Endodermal cell (in vitro differentiated cells): ENCODE measurements at places on chromosomes 5 and 9. TPM values are rescaled to one million over a fixed set of nuclear protein-coding genes. Genes with fewer than 3 reads are reported as not detected.

GRCh38 chr5:151058891-151059489, 21.8 kb downstream of the TNIP1 start:
- H3K4me3 ChIP-seq: no peak overlapping the region
- H3K27me3 ChIP-seq: no peaks in the 10 kb centered on the region
- no peaks in the 10 kb centered on the region for H3K4me1 ChIP-seq
- H3K27ac ChIP-seq: no peak overlapping the region

- peaks cover 5% of the 10 kb centered on the region for H3K4me1 ChIP-seq
- H3K36me3 ChIP-seq: no peaks in the 10 kb centered on the region
Observed at GRCh38 chr5:41878643-41879478, 8.6 kb upstream of the OXCT1 start.

DNA sequence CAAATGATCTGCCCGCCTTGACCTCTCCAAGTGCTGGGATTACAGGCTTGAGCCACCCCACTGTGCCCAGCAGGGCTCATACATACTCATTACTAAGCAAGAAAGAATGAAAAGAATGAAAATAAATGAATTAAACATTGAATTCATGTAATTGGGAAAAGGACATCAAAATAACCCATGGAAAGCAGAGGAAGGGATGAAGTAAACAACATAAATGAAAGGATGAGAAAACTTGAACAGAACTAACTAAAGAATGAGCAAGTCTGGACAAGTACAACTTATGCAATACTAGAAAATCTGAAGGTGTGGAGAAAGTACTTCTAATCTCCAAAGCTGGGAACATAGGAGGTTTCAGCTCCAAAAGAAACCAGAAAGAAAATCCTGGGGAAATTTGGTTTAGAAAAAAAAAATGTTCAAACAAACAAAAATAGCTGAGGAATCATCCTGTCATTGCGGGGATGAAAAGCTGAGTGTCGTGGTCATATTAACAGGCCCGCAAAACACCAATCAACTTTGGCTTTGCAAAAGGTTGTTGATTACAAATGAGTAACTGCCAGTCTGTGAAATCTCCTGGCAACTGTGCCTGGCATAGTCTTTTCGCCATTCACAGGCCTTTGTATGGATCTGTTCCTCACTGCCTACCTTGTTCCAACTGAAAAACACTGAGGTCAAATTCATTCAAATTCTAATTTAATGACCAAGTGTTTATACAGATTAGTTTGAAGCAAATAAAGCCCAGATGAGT, 2.3 kb upstream of the AK3 start:
- DNase-seq: peak; percentile 71
- peaks cover 4% of the 10 kb centered on the region for H3K4me1 ChIP-seq
- H3K36me3 ChIP-seq: no peaks in the 10 kb centered on the region
- no peaks in the 10 kb centered on the region for H3K27me3 ChIP-seq
- no peak overlapping the region for H3K27ac ChIP-seq

- no peak for DNase-seq
- H3K27ac ChIP-seq: no peak overlapping the region
- H3K36me3 ChIP-seq: peaks cover 34% of the 10 kb centered on the region
- no peaks in the 10 kb centered on the region for H3K4me1 ChIP-seq
Observed at GRCh38 chr5:172445866-172446265, 8.5 kb downstream of the SH3PXD2B start.

GRCh38 chr5:55070968-55071367, 31.5 kb upstream of the GZMA start:
- H3K36me3 ChIP-seq: no peaks in the 10 kb centered on the region
- H3K27ac ChIP-seq: no peak overlapping the region
- no peak for DNase-seq
- H3K4me3 ChIP-seq: no peak overlapping the region

- H3K27me3 ChIP-seq: no peaks in the 10 kb centered on the region
- H3K27ac ChIP-seq: no peak overlapping the region
- H3K36me3 ChIP-seq: no peaks in the 10 kb centered on the region
- peak; percentile 66 for DNase-seq
- no peak overlapping the region for H3K4me3 ChIP-seq
Observed at GRCh38 chr5:129135633-129136032, 41.1 kb downstream of the ISOC1 start.

DNA sequence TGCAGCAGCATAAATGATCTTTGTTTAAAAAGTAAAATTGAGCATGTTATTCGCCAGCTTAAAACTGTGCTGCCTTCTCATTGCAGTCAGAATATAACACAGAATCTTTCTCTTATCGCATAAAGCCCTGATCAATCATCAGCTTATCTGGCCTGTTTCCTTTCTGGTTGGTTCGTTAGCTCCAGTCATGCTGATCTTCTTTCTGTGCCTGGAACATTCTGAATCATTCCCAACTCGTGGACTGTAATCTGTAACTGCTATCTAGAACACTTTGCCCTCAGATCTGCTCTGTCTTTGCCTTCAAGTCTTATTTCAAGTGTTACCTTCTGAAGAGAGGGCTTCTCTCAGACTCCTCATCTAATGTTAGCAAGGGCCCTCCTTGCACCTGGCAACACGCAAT, 11.9 kb upstream of the FER start:
- no peaks in the 10 kb centered on the region for H3K36me3 ChIP-seq
- no peaks in the 10 kb centered on the region for H3K4me1 ChIP-seq
- H3K27me3 ChIP-seq: no peaks in the 10 kb centered on the region
- DNase-seq: no peak
- H3K27ac ChIP-seq: no peak overlapping the region

- no peak overlapping the region for H3K4me3 ChIP-seq
- H3K27me3 ChIP-seq: no peaks in the 10 kb centered on the region
Observed at GRCh38 chr9:123611226-123611625, 255.2 kb downstream of the CRB2 start.

- no peak for DNase-seq
- H3K27me3 ChIP-seq: no peaks in the 10 kb centered on the region
- no peak overlapping the region for H3K27ac ChIP-seq
- no peaks in the 10 kb centered on the region for H3K36me3 ChIP-seq
- H3K4me3 ChIP-seq: no peak overlapping the region
Observed at GRCh38 chr5:126104951-126105350, 318.3 kb upstream of the GRAMD2B start.

DNA sequence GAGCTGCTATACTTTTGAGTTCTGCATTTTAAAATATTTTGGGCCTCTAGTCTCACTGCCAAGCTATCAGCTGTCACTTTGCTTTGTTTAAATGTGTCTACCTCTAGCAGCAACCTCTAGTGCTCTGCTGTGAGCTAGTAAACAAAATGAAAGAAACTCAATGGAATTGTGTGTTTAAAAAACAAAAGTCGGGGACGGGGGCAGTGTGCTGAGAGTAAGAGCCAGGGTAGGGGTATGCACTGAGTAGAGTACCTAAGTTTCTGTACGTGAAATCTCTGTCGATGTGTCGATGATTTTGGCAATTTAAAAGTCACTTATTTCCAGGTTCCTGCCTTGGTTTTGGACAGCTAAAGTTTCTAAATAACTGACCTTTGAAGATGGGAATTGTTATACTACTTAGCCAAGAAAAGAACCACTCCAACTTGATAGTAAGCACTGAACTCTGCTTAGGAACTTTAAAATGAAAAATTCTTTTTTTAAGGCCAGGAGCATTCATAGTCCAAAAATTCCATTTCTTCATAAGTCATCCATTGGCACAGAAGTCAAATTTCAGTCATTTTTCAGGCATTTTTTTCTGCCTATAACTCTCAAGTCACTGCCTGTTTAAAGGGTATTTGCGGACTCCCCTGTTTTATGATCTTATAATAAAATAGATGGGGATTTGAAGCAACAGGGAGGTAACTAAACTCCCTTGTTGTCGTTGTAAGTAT, 111.5 kb downstream of the SAXO1 start:
- no peak overlapping the region for H3K27ac ChIP-seq
- no peak overlapping the region for H3K4me3 ChIP-seq
- H3K4me1 ChIP-seq: no peaks in the 10 kb centered on the region
- DNase-seq: no peak

GRCh38 chr9:121735065-121735792, 83.8 kb downstream of the DAB2IP start:
- H3K4me3 ChIP-seq: no peak overlapping the region
- no peak overlapping the region for H3K27ac ChIP-seq
- no peaks in the 10 kb centered on the region for H3K36me3 ChIP-seq
- H3K4me1 ChIP-seq: peaks cover 4% of the 10 kb centered on the region
- DNase-seq: peak; percentile 93
- no peaks in the 10 kb centered on the region for H3K27me3 ChIP-seq

GRCh38 chr9:36888551-36888950, 145.5 kb downstream of the PAX5 start:
- no peak overlapping the region for H3K27ac ChIP-seq
- peaks cover 70% of the 10 kb centered on the region for H3K27me3 ChIP-seq
- no peak overlapping the region for H3K4me3 ChIP-seq
- H3K36me3 ChIP-seq: no peaks in the 10 kb centered on the region
- H3K4me1 ChIP-seq: peaks cover 15% of the 10 kb centered on the region

GRCh38 chr9:37944671-37945481, 40.9 kb upstream of the SLC25A51 start:
- no peak overlapping the region for H3K27ac ChIP-seq
- no peaks in the 10 kb centered on the region for H3K4me1 ChIP-seq
- no peak overlapping the region for H3K4me3 ChIP-seq
- peak; percentile 72 for DNase-seq

DNA sequence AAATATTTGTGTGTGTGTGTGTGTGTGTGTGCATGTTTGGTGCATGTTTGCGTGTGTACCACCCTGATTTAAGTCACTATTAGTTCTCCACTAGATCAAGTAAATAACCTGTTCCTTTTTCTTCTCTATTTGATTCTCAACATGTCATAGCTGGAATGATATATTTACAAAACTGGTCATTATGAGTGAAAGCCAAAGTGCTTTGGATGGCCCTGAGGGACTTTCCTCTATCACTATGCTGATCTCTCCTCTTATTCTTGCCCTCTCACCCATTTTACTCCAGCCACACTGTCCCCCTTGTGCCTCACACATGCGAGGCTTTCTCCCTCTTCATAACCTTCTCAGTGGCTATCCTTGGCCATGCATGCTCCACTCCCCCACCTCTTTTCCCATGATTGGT, 144.6 kb upstream of the NMUR2 start:
- no peak for DNase-seq
- H3K4me1 ChIP-seq: no peaks in the 10 kb centered on the region
- H3K36me3 ChIP-seq: no peaks in the 10 kb centered on the region
- no peak overlapping the region for H3K4me3 ChIP-seq

DNA sequence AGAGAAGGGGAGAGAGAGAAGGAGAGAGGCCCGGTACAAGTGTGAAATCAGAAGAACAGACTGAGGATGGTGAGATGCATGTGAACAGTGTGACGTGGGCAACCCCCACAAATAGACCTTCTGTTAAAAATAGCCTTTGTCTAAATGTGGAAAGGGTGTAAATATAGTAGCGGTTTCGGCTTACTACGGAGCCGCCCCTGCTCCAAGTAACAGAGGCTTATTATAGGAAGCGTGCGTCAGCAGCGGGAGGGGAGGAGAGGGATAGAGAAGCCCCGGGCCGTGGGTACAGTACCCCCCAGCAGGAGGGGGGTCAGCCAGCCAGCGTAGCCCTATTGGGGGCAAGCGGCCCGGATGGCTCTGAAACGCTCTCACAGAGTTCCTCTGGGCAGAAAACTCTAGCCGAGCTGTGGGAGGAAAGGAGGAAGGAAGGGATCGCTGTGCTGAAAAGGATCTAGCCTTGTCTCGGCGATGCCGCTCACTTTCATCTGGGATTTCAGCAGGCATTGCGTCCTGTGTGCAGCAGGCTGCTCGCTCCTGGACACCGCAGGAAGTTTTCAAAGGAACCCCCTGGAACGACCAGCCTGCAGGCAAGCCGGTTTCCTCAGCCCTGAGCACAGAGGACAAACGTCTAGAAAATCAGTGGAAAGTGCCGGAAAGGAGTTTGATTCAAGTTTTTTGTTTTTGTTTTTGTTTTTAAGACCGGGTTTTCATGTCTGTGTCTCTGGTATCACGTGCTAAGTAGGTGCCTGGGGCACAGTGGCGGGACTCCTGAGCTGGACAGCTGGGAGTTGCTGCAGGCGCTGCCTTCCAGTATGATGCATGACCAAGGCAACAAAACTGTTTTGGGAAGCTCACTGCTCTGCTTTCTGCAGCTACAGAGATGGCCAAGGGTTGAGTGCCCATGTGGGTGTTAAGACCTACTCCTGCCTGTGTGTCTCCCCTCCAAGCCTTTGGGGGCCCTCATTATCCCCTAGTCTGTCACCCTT, 146.6 kb downstream of the SEC61B start:
- DNase-seq: no peak
- H3K27me3 ChIP-seq: no peaks in the 10 kb centered on the region
- H3K4me3 ChIP-seq: no peak overlapping the region

GRCh38 chr5:72145348-72145747, 38.1 kb downstream of the MAP1B start:
- DNase-seq: no peak
- no peaks in the 10 kb centered on the region for H3K4me1 ChIP-seq

- no peak overlapping the region for H3K4me3 ChIP-seq
- no peaks in the 10 kb centered on the region for H3K4me1 ChIP-seq
- no peaks in the 10 kb centered on the region for H3K36me3 ChIP-seq
- H3K27ac ChIP-seq: no peak overlapping the region
Observed at GRCh38 chr5:105885266-105885665, 1785.5 kb downstream of the EFNA5 start.

DNA sequence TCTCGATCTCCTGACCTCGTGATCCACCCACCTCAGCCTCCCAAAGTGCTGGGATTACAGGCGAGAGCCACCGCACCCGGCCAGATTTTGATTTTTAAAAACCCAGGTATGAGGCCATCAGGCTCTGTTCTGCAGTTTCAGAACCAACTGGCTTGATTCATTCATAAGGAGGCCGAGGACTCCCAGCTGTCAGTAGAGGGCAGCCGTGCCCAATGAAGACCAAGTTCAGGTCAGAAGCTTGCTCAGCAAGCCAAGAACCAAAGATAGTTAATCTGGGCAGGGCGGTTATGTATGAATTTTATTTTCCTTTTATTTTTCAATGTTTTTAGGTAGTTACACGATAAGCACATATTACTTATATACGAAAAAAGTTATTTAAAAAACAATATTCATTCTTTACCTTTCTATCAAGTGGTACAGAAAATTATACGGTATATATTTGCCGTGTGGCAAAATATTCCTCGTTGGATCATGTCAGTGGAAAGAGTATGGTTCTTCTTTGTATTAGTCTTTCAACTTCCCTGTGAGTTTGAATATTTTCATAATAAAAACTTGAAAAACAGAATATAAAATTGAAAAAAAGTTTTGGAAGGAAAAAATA, 18.0 kb downstream of the MGAT1 start:
- no peak overlapping the region for H3K4me3 ChIP-seq
- H3K36me3 ChIP-seq: peaks cover 11% of the 10 kb centered on the region
- peaks cover 25% of the 10 kb centered on the region for H3K4me1 ChIP-seq
- no peaks in the 10 kb centered on the region for H3K27me3 ChIP-seq

Gene TXNDC8
- not detected in 2 replicates for total RNA-seq

Gene BARHL1
- not detected in 3 replicates for total RNA-seq

Gene AGXT2
- not detected in 3 replicates for total RNA-seq

Gene DMGDH
- 0.66 and 0.73 TPM in 2 replicates for total RNA-seq

Gene LMX1B
- total RNA-seq: 11.4 to 13.6 TPM (median 12.4 TPM) in 3 replicates
